ENCODE measurements at places on chromosomes 1 and 21.

DNA sequence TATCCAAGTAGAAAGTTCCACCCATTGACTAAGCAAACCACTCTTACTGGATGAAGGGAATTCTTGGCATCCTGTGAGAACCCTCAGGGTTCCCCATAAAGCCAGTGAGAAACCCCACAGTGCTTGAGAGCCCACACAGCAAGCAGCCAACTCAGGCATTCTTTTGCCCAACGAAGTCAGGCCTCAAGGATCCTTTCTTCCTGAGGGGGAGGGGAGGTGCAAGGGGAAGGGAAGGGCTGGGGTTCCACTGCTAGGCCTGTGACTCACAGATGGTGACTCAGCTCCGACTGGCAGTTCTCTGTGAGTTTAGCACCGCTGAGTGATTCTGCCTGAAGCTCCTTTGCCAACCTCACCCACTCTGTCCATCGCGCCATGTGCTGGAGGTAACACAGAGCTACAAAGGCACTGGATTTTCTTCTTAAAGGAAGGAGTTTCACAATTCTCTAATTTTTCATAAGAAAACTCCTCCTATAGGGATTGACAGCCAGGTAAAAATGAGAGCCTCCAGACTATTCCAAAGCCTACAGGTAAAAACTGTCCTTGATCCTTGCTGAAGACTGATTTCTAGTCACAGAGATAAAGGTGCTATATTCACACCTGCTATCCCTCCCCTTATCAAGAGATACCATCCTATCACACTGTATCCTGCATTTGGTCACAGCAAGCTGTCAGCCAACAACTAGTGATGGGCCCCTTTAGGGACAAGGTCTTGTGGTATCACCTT lies 4.8 kb downstream of the ENO1 start:
- no peak for DNase-seq

DNA sequence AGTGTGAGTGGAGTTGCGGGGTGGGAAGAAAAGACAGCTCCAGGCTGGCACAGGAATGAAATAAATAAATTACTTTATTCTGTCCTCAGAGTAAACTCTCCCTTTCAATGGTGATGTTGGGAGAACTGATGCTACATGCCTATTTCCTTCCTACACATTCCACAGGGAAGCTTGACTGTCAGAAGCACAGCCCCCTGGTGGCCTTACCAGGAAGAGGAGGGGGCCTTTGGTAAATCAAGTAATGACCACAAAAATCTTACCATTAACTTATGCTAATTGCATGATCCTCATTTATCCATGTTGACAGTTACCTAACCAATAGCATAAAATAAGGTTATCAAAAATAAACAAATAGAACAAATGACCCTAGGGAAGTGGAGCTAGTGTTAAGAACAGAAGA lies 605.0 kb upstream of the PKN2 start:
- DNase-seq = no peak

DNA sequence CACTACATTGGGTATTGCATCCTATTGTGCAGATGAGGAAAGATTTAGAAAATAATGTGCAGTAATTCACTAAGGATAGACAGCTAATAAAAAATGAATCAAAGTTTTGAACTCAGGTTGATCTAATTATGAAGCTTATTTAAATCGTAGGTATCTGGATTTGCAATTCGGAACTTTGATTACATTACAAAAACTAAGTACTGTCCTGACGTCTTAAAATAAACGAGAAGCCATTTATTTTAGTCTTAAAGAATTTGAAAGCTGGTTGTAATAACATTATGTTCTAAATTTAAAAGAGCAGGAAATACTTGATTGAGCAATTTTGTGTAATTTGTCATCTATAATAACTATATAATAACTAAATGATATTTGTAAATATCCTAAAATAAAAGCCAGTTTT lies 235.9 kb downstream of the TPR start:
- DNase-seq = no peak

- DNase-seq = peak; percentile 26
These were observed 97.4 kb upstream of the KCNJ15 start for GRCh38 chr21:38159355-38159754.

- no peak for DNase-seq
These were observed 1521.3 kb downstream of the AMY1C start for GRCh38 chr1:105270966-105271365.

DNA sequence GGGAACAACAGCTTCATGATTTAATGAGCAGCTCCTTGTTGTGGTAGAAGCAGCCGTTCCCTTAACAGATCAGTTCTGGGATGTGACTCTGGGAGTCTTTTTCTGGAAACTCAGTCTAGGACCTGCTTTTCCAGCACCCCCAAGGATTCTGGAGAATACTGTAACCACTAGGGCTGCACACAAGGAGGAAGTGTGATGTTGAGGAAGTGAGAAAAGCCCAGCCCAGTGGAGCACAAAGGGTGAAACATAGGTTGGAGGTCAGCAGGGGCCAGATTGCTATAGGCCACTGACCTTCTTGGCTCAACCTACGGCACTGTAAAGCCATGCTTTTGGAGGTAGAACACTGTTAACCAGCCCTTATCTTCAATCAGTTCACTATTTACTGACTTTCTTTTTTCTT lies 10.1 kb upstream of the PLA2G5 start:
- DNase-seq = no peak

- no peak for DNase-seq
These were observed 59.9 kb downstream of the NUF2 start for GRCh38 chr1:163381487-163382184.

GRCh38 chr1:25135909-25136308 lies 96.4 kb downstream of the SYF2 start:
- DNase-seq = no peak

DNA sequence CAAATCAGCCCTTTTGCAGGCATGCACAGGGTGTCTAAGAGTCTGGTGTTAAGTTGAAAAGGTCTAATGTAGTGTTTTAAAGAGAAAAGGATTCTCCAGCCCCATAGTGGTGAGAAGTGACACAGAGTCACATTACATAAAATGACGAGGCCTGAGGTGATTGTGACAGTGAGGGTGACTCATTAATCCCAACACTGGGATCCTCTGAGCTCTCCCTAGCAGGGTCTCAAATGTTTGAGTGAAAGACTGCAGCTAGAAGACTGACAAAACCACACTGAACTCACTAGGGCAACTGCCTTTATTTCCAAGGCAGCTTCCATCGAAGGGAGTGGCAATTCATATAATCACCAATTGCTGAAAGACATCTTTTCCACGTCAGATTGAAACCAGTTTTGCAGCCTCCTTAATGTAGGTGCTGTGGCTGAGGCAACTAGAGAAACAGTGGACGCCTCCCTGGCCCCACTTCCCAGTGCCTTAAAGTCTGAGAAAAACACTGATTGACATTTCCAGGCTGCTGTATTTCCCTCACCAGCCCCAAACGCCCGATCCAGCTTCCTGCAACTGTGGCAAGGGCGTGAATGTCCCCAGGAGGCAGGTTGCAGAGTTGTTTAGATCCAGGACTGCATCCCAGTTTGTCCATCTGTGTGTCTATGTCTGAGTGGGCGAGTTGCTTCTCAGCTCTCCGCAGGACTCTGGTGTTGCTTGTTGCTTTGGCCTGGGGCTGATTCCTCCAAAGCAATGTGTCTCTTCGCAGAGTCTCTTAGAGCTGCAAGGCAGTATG lies 81.4 kb downstream of the RUNX1 start:
- no peak for DNase-seq

GRCh38 chr1:26696119-26696653 lies 371 bp downstream of the ARID1A start:
- no peak for DNase-seq

DNA sequence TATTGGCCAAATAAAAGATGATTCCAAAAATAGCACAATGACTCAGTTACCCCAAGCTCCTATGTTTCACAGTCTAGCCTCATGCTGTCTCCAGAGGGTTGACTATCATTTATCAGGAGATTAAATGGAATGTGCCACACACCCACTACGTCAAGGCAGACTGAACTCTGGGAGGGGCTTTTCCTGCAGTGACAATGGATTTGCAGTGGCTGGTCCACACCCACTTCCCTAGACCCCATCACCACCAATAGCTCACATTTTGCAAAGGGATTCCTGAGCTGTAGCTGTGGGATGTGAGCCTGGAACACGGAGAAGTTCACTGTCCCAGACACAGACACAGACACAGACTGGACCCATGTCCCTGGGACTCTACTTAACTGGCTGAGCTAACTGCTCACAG lies 77.1 kb downstream of the HLCS start:
- no peak for DNase-seq

GRCh38 chr1:73331726-73332125 lies 866.2 kb downstream of the LRRIQ3 start:
- no peak for DNase-seq
